ENCODE measurements at places on chromosomes 3 and 15. TPM values are rescaled to one million over a fixed set of nuclear protein-coding genes. Genes with fewer than 3 reads are reported as not detected.

- DNase-seq, result no peak
Observed at GRCh38 chr15:37618353-37618752, 316.1 kb upstream of the TMCO5A start.

- no peak for DNase-seq
Observed at GRCh38 chr3:51944451-51945021, 2.4 kb downstream of the PARP3 start.

- no peak for DNase-seq
Observed at GRCh38 chr3:58884453-58884852, 165.4 kb downstream of the CFAP20DC start.

GRCh38 chr15:101013201-101013550 is 94.0 kb downstream of the LRRK1 start:
- no peak for DNase-seq

- no peak for DNase-seq
Observed at GRCh38 chr15:94242257-94242656, 10.9 kb downstream of the MCTP2 start.

DNA sequence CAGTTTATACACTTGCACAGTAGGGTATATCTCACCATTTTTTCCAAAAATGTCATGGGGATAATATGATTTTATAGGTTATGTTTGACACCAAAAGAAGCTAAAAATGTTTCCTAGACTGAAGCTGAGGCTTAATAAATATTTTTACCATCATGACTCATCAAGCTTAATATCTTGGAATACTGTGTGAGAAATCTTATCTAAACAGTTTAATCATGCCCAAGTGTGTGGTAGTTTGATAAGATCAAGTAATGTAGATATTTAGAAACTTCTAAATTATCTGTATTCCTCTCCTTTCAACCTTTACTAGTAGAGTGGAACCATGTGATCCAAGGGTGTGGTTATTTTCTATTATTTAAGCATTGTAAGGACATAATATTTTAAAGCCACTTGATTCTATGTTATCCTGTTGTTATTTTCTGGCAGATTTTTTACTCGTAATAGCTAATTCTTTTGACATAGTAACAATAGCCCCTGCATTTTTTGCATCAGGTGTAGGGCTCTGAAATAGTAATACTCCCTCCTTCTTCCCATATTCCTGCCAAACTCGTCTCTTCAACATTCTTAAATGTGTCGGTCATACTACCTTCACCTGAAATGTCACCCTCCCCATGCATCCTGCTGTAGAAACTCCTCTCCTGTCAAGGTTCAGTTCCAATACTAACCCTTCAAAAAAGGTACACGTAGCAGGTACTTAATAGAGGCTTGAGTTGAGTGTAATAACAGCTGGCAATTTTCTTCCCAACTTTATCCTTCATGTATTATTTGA is 729.6 kb downstream of the NLGN1 start:
- no peak for DNase-seq

DNA sequence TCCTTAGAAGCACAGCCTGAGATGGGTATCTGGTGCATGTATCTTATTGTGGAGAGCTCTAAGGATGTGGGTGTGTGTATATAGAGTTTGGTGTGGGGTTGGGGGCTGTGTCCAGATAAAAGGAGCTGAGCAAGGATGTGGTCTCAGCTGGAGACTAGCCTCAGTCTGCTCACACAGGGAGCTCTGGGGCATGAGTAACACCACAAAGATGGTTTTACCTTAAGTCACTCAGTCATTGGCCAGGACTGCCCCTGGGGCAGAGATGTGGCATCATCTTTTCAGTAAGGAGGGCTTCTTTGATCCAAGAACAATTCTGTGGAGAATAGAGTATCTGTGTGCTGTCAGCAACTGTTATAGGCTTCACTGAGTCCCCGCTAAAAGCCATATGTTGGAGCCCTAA is 163.4 kb upstream of the NUDT16 start:
- no peak for DNase-seq

DNA sequence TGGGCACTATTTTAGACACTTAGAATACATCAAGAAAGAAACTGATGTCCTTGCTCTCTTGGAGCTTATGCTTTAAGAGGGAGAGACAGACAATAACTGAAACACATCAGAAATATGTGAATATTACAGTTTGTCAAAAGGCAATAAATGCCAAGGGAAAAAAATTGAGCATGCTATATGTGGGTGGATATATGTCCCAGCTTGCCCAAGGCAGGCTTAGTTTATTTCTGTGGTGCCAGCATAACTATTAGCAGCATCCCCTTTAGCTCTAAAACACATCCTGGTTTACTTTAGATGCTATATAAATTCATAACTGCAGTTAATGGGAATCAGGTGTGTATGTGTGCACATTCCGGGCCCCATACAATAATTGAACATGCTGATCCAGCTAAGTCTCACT is 191.2 kb upstream of the PDZRN3 start:
- DNase-seq, result no peak

DNA sequence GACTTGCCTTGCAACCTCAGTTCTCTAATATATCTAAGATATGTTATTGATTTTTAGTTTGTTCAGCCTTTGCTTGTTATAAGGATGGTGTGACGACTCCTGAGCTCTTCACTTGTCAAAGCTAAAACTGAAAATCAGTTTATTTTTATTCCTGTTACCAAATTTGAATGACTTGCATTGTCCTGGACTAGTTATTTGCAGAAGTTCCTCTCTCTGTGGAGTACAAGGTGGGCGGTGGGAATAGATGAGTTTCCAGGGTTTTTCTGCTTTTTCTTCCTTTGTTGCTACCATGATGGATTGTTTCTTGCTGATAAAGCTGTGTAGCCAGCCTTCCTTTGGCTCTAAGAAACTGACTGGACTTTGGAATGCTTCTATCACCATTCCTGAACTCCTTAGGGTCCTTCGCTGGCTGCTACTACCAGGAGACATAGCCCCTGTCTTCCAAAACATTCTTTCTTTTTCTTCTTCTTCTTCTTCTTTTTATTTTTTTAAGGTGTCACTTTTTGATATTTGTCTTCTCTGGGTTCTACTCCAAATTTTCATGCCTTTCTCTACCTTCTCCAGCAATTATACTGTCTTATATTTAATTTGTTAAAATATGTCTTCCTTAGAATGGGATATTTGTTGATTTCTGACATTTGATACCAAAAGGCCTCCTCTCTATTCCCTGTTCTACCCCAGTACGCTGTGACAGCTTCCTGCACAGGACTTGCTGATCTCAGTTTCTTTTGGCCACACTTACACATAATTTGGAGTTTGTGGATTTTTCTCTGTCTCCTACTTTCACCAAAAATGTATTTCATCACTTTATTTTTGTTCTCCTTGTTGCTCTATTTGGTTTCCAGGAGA is 145.1 kb upstream of the THRB start:
- DNase-seq, result no peak

DNA sequence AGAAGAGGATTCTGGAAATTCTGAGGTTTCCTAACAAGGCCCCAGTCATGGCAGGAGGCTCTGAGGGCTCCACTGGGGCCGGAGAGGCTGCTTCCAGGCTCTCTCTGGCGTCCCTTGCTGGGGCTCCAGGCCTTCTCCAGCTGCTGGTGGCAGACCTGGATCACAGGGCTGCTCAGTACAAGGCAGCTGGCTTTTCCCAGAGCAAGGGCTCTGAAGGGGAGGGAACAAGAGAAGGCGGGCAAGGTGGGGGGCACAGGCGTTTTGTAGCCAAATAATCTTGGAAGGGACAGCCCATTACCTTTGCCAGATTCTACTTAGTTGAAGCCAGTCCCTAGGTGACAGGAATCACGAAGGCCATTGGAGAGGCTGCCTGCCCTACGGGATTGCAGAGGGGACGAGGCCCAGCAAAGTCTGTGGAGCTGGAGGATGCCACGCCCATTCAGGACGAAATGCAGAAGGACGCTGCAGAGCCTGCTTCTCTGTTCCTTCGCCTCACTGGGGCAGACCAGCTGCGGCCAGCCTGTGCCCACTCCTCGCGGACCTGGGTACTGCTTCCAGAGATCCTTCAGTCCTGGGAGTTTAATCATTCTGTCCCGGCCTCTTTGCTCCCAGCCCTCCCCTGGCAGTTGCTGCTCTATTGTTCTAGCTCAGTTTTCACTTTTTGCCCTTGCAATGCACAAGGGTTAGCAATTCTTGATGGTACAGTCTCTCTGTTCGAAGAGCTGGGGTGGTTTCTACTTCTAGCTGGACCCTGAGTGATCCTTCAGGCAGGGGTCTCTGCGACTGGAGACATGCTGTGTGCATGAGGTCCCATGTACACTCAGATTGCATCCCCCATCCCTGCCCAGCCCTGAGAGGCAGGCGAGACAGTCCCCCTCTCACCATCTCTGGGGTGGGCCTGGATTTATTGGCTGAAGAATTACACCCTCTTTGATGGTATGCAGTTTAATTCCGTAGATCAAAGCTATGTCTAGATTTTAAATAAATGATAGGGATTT is 149.3 kb upstream of the MEF2A start:
- no peak for DNase-seq

DNA sequence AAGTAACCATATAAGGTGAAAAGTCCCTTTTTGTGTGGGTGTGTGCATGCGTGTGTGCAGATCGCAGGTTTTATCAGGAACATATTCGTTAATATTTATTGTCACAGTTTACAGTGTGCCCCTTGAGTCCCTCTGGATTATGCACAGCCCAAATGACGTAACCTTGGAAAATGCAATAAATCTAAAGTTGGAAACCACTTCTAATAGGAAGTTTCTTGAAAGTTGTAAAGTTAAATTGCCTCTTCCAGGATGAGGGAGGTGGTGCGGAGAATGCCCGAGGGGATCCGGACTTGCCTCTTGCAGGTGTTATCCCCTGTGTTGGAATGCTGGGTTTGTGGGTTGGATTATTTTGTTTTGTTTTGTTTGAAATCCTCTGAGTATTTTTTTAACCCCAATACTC is 143.3 kb downstream of the CMSS1 start:
- no peak for DNase-seq

- DNase-seq, result no peak
Observed at GRCh38 chr15:100438570-100438969, 90.2 kb downstream of the CERS3 start.

DNA sequence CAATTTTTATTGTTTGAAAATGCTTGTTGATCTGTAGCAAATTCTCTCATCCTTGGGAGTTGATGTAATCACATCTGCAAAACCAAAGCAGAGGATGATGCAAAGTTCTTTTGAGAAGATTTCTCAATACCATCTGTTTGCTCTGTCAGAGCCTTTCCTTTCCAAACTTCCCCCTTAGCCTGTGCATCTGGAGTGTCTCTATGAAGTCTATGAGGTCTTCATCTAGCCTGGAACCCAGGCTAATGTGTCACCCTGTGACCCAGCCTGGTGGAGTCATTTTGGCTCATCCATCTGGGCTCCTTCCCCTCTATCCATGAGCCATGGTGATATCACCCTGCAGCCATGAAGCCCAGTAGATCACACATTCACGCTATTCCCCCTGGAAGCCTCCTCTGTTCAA is 123.2 kb upstream of the SLC7A14 start:
- peak; percentile 77 for DNase-seq

DNA sequence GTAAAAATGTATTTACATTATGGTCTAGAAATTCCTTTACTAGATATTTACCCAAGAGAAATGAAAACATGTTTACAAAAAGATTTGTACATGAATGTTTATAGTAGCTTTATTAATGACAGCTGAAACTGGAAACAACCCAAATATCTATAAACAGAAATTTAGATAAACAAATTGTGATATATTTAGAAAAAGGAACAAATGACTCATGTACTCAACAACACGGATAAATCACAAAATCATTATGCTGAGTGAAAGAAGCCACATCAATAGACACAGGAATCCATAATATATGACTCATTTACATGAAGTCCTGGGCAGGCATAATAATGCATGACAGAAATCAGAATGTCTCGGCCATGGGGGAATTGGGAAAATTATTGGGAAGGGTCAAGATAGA is 1020.2 kb downstream of the SQOR start:
- no peak for DNase-seq

- no peak for DNase-seq
Observed at GRCh38 chr15:58518626-58519025, 86.8 kb downstream of the LIPC start.

GRCh38 chr3:158713094-158713499 is 19.2 kb downstream of the RARRES1 start:
- DNase-seq, result no peak

DNA sequence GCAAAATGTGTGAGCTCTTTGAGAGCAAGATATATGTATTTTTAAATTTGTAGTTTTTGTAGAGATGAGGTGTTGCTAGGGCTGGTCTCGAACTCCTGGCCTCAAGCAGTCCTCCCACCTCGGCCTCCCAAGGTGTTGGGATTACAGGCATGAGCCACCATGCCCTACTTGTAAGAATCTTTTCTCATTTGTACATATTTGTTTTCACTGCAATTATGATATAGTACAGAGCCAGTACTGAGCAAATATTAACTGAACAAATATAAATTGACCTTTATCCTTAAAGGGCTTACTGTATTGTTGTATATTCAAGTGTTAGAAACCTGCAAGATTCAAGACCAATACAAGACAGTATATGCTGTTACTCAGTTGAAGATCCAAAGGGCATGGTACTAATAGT is 53.4 kb downstream of the GTF2E1 start:
- no peak for DNase-seq

GRCh38 chr15:56086566-56086965 is 93.2 kb upstream of the NEDD4 start:
- no peak for DNase-seq

GRCh38 chr3:183502237-183503181 is 53.0 kb downstream of the KLHL6 start:
- no peak for DNase-seq

DNA sequence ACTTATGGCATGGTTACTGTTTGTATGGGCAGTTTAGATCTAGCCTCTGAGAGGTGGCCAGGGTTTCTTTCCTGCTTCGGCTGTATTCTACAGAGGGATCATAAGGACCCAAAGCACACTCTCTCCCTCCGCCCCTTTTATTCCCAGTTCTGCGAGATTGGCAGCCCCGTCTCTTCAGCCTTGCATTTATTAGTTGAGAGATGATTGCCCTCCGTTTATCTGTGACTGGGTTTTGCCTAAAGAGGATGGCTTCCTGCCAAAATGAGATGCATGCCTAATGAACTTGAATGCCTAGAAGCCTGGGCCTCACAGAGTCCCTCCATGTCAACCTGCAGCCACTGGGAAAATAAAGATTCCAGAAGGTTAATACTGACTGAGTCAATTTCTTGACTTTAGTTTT is 97.1 kb upstream of the CHL1 start:
- no peak for DNase-seq

SLC9A9 gene
- polyA plus RNA-seq, result 11.5 TPM

DPPA2 gene
- polyA plus RNA-seq, result not detected

PLCB2 gene
- polyA plus RNA-seq, result 0.32 TPM

SOX14 gene
- polyA plus RNA-seq, result not detected

ZNF502 gene
- 4.0 TPM for polyA plus RNA-seq

TF gene
- polyA plus RNA-seq, result 0.07 TPM

ARNT2 gene
- 36.8 TPM for polyA plus RNA-seq

ALG1L2 gene
- 0.29 TPM for polyA plus RNA-seq

GOLGA6L1 gene
- not detected for polyA plus RNA-seq

GOLGA6L9 gene
- 2.5 TPM for polyA plus RNA-seq
